ENCODE measurements at places on chromosomes 3 and 15.

DNA sequence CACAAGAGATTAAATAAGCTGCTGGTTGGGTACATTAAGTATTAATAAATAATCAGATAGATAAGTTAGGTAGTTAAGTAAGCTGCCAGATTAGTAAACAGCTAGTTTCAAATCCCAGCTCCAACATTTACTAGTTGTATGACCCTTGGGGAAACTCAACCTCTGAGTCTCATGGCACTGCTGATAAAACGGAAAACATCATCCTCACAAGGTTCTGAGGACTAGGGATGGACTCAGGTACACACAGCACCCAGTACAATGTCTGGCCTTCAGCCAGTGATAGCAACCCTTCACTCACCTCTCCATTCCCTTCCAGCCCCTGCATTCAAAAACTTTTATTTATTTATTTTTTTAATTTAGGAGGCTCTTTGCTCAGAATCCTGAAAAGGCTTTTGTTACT lies 32.3 kb downstream of the B3GNT5 start:
- DNase-seq, result no peak

DNA sequence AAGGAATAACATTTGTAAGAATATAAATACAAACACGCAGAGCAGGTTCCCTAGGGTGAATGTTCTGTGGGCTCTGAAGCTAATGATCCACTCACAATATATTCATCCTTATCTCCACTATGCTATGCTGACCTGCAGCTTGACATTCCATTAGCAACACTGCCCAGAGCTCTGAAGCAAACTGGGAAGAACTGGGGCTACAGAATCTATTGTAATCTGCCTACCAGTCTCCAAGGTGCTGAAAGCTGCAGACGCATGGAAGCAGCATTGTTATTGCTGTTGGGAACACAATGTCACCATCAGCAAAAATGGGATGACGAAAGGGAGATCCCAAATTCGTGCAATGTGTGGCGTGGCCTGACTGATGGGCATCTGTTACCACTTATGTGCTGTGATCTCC lies 316.7 kb upstream of the RORA start:
- no peak for DNase-seq

DNA sequence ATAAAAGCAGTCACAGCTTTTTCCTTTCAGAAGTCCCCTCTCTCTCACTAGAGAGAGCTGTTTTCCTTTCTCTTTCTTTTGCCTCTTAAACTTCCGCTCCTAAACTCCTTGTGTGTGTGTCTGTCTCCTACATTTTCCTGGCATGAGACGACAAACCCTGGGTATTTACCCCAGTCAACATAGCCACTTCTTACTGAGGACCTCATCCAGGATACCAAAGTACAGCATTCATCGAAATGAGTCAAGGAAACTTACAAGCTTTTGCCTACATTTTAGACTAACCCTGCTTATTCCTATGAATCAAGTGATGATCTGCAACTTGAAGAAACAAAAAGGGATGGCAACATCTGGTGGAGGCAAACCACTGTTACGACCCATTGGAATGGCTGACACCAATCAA lies 16.7 kb downstream of the PATL2 start:
- DNase-seq, result no peak

DNA sequence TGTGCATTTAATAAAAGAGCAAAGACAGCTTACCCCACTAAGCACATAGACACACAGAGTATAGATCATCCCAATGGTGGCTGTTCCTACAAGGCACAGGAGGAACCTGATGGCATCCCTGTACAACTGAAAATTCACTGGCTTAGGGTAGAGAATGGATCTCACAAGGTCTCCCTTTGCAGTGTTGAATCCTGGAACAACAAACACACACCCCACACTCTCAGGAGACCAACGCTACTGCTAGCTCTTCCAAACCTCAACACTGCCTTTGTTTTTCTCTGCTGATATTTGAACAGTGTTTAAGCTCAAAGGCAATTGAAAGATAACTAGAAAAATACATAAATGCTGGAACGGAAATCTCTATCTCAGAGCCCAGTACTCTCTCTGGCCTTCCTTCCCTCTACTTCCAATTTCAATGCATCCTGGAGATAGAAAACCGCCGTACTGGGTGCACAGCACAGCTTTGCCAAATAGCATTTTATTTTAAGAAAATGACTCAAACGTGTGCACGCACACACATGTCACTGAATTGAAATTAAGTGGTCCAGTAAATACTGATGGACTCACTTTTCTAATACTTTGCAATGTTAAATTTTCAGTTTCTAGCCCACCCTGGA lies 87.5 kb upstream of the ATP13A5 start:
- no peak for DNase-seq

DNA sequence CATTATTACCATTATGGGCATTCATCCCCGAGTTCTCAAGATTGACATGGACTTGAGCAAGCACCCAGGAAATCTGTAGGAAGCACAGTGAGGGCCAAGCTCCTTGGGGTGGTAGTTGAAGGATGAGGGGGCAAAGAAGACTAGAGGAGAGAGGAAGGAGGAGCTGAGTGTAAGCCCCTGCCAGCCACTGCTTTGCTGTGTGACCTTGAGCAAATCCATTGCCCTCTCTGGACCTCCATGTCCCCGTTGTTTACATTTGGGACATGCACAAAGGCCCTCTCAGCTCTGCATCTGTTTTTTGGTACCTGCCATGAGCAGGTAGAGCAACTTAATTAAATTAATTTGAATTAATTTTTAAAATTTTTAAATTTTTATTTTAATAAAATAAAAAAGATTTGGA lies 33.5 kb upstream of the SLC6A6 start:
- DNase-seq, result no peak

GRCh38 chr3:81068546-81068945 lies 692.9 kb downstream of the GBE1 start:
- no peak for DNase-seq

DNA sequence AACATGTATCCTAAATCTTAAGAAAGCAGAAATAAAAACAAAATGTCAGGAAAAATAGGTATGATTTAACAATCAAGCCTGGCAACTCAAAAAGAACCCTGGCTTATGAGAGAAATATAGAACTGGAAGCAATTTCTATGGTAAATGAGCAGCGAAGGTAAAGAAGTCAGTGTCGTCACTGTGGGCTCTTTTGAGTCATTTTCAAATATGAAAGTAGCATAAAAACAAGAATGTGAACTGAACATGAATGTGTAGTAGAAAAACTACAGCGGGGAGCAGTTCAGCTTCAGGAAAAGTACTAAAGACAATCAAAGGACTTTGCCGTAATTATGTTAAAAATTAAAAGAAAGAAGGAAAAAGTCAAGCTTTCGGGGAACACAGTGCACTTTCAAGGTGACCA lies 17.5 kb downstream of the LSG1 start:
- DNase-seq, result no peak

- no peak for DNase-seq
Observed at GRCh38 chr3:69749461-69749860, 10.2 kb downstream of the MITF start.

DNA sequence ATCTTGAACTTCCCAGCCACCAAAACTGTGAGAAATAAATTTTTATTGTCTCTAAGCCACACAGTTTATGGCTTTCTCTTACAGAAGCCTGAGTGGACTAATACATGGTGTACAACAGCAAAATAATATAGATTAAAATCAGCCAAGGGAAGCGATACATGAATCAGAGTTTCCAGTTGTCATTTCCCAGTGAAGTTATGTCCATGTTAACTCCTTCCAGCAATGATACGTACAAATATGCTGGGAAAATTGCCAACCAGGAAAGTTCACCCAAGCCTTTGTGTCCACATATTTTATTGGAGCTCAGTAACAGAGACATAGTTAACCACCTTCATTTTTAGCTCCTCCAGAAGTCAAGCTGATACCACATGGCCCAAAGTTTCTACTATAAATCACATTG lies 280.9 kb upstream of the KCNMB2 start:
- DNase-seq, result no peak

DNA sequence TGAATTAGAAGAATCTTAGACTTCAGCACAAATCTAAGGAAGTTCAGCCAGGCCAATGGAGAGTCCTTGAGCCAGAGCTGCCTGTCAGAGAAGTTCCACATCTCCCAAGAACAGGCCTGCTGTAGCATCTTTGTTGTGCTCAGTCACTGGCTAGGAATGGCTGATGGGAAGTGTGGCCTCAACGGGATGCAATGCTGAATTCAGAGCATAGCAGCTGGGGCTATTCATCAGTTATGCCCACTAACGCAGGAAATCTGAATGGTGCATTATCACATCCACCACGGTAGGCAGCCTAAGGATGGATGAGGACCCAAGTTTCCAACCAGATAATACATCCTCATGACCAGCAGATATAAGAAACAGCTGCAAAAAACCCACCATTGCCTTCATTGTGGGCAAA lies 3.2 kb upstream of the EIF1B start:
- DNase-seq, result no peak

All from cortex of kidney (tissue), 1 donor.